ENCODE measurements at places on chromosomes 4 and X. TPM values are rescaled to one million over a fixed set of nuclear protein-coding genes. Genes with fewer than 3 reads are reported as not detected.

Gene DNAAF6
- total RNA-seq = not detected

Gene JADE1
- 37.3 TPM for total RNA-seq

Gene MAGEA11
- total RNA-seq = not detected

DNA sequence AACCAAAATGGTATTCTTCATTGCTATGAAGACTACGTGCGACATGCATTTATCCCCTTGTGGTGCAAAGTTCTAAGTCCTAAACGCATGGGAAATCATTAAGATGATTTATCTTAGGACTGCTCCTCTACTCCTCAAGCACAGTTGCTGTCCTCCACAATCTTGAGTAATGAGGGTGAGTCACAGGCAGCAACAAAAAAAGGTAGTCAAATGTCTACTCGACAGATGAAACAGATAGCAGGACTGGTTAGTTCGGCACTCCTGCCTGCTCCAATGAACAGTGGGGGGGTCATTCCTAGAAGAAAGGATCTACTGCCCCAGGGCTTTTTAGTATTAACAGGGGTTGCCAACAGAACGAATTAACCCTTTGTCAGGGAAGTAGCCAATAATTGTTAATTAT is 233.7 kb upstream of the FGF13 start:
- H3K4me1 ChIP-seq = peaks cover 5% of the 10 kb centered on the region
- peak; percentile 9 for DNase-seq
- peaks cover 24% of the 10 kb centered on the region for H3K36me3 ChIP-seq
- no peaks in the 10 kb centered on the region for H3K27me3 ChIP-seq
- H3K4me3 ChIP-seq = no peak overlapping the region

Gene LAMTOR3
- total RNA-seq = 40.1 TPM

- no peak overlapping the region for H3K4me3 ChIP-seq
- no peak for DNase-seq
- H3K4me1 ChIP-seq = no peaks in the 10 kb centered on the region
- H3K27ac ChIP-seq = no peak overlapping the region
- no peaks in the 10 kb centered on the region for H3K36me3 ChIP-seq
These were observed 42.7 kb upstream of the CITED1 start for GRCh38 chrX:72348247-72348979.

Gene LNX1
- 2.5 TPM for total RNA-seq

- peaks cover 11% of the 10 kb centered on the region for H3K4me1 ChIP-seq
- H3K36me3 ChIP-seq = no peaks in the 10 kb centered on the region
- DNase-seq = no peak
- no peak within 1 kb of the TSS for H3K27ac ChIP-seq
- no peak within 1 kb of the TSS for H3K4me3 ChIP-seq
These were observed at the start of gene RBM46 for GRCh38 chr4:154781126-154781982. Gene RBM46, plus strand, starts transcription at chr4:154781272. Its CDS starts 15,481 bp downstream, at chr4:154796753.

- H3K4me1 ChIP-seq = peaks cover 10% of the 10 kb centered on the region
- DNase-seq = no peak
These were observed 19.2 kb downstream of the TRIM2 start for GRCh38 chr4:153223427-153223801.

DNA sequence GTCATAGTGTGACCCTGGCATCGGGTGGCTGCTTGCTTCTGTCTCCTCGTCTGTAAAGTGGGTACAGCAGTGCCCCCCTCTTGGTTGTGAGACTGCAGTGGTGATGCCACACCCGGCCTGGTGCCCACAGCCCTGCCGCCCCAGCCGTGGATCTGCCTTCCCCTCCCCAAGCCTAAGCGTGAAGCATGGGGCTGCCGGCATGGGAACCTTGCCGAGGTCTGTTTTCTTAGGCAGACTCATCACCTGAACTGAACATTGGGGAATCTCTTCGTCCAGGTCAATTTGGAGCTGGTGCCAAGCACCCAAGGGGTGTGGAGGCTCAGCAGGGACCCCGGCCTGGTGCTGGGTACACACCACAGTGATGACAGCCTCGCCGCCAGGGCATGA is 108.4 kb downstream of the PSAPL1 start:
- peaks cover 5% of the 10 kb centered on the region for H3K27me3 ChIP-seq
- no peak for DNase-seq
- H3K4me1 ChIP-seq = no peaks in the 10 kb centered on the region
- H3K36me3 ChIP-seq = no peaks in the 10 kb centered on the region

Gene SHOX
- not detected for total RNA-seq

GRCh38 chr4:24979554-24979953 is 51.2 kb downstream of the LGI2 start:
- no peak overlapping the region for H3K27ac ChIP-seq
- H3K4me1 ChIP-seq = no peaks in the 10 kb centered on the region
- H3K4me3 ChIP-seq = no peak overlapping the region
- no peaks in the 10 kb centered on the region for H3K36me3 ChIP-seq
- H3K27me3 ChIP-seq = no peaks in the 10 kb centered on the region
- DNase-seq = no peak

Gene JCHAIN
- total RNA-seq = 0.27 TPM

Gene MAGEA2B
- 40.7 TPM for total RNA-seq

GRCh38 chr4:147847751-147848590 is 116.1 kb downstream of the ARHGAP10 start:
- no peaks in the 10 kb centered on the region for H3K27me3 ChIP-seq
- no peak for DNase-seq
- H3K36me3 ChIP-seq = no peaks in the 10 kb centered on the region
- no peak overlapping the region for H3K4me3 ChIP-seq
- no peaks in the 10 kb centered on the region for H3K4me1 ChIP-seq
- no peak overlapping the region for H3K27ac ChIP-seq

DNA sequence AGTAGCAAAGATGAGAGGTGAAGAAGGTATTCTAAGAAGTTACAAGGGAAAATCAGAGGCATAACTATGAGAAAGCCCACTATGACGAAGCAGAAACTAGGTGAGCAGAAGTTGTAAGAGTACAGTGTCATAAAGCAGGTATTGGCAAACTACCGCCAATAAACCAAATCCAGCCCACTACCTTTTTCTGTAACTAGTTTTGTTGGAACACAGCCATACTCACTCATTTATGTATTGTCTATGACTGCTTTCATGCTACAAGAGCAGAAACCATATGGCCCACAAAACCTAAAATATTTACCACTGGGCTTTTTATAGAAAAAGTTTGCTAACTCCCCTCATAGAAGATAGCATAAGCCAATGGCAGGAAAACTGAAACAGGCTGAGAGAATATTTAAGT is 31.8 kb upstream of the ZCCHC13 start:
- no peak for DNase-seq
- no peaks in the 10 kb centered on the region for H3K27me3 ChIP-seq
- H3K4me1 ChIP-seq = no peaks in the 10 kb centered on the region

DNA sequence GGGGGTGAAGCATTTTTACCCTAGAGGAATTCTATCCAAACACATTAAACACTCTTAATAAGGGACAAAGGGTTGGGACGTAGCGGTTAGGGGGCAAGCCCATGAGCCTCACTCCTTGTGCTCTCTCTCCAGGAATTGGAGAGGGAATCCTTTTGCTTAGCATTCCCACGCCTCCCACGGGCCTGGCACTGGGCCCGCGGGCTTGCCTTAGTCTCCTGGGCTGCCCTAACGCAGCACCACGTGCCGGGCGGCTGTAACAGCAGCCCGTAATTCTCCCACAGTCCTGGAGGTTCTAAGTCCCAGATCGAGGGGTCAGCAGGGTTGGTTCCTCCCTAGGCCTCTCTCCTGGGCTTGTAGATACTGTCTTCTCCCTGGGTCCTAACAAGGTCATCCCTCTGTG is 67.5 kb downstream of the TBL1X start:
- no peak for DNase-seq
- peaks cover 16% of the 10 kb centered on the region for H3K4me1 ChIP-seq
- H3K27ac ChIP-seq = no peak overlapping the region
- H3K36me3 ChIP-seq = peaks cover 8% of the 10 kb centered on the region
- H3K4me3 ChIP-seq = no peak overlapping the region

Gene FGFBP2
- total RNA-seq = not detected

Gene NDNF
- not detected for total RNA-seq

Gene PCDH18
- total RNA-seq = 0.09 TPM

DNA sequence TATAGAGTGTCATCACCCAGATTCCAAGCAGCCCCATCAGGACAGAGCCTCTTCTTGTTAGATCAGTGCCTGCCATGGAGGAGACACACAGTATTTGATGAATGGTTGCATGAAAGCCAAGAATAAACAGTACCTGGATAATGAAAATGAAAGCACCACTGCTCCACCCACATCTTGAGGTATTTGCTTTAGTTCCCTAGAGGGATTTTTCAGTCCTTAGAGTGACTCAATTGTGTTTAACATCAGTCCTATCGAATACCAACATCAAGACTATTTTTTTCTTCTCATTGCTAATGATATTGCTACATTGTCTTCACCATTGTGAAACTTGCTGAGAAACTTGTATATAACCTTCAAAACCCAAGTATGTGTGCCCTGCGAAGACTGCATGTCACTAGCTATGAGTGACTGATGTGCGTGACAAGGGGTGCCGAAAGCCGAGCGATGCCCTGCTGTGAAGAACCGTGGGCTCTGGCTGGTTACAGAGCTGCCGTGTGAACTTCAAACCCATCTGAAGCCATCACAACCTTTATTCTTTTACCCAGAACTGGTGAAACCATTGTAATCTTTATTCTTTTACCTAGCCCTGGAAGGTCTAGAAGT is 211.3 kb upstream of the FAT1 start:
- no peaks in the 10 kb centered on the region for H3K36me3 ChIP-seq
- no peak overlapping the region for H3K4me3 ChIP-seq
- H3K27ac ChIP-seq = no peak overlapping the region
- H3K27me3 ChIP-seq = no peaks in the 10 kb centered on the region

- H3K36me3 ChIP-seq = no peaks in the 10 kb centered on the region
- H3K27ac ChIP-seq = no peak overlapping the region
- DNase-seq = no peak
These were observed 892.1 kb upstream of the EPHA5 start for GRCh38 chr4:66562276-66562806.

DNA sequence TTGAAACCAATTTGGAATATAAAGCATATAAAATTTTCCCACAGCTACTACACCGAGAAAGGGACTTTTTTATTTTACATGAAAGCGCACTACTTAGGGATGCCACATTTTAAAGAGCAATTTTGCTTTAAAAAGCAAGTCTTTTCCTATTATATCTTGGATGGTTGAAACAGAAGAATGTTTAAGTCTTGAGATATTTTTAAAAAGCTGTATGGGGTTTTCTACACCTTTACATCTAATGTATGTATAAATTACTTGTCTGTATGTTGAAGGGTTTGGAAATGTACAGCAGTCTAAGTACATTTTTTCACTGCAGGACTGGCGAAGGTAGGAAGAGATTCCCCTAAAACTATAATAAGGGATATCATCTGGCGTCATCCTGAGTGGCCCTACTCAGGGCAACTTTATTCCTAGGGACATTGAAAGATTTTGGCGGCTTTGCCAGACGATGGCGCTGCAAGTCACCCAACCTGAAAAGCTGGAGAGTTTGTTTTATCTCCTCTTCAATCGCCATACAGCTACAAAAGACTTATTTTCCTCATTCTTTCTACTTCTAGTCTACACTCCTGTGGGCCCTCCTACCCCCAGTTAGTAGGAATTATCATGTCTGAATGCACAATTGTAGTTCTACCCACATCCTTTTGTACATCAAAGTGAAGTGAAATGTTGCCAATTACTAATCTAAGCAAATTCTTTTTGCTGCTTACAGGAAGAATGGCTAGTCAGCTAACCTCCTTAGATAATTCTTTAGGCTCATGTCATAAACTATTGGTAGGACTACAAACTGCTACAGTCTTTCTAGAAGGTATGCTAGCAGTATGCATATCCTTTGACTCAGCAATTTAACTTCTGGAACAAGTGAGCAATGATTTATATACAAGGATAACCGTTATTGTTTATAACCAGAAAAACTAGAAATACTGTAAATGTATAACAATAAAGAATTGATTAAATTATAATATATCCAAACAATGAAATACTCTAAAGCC is 782 bp upstream of the NEK1 start:
- peaks cover 5% of the 10 kb centered on the region for H3K36me3 ChIP-seq
- peak; percentile 31 for DNase-seq
- peak overlapping the region; percentile 64 for H3K27ac ChIP-seq
- peaks cover 27% of the 10 kb centered on the region for H3K4me1 ChIP-seq

GRCh38 chrX:150164971-150165600 is 198.0 kb upstream of the MAMLD1 start:
- no peak overlapping the region for H3K4me3 ChIP-seq
- H3K36me3 ChIP-seq = no peaks in the 10 kb centered on the region
- DNase-seq = no peak
- H3K4me1 ChIP-seq = no peaks in the 10 kb centered on the region

Gene ESX1
- not detected for total RNA-seq

- H3K36me3 ChIP-seq = no peaks in the 10 kb centered on the region
- H3K4me1 ChIP-seq = peaks cover 8% of the 10 kb centered on the region
- DNase-seq = no peak
- H3K4me3 ChIP-seq = no peak overlapping the region
These were observed 2.0 kb upstream of the SOD3 start for GRCh38 chr4:24793219-24794005.

- H3K27ac ChIP-seq = no peak overlapping the region
- H3K4me1 ChIP-seq = no peaks in the 10 kb centered on the region
- no peak for DNase-seq
- peaks cover 95% of the 10 kb centered on the region for H3K36me3 ChIP-seq
- H3K4me3 ChIP-seq = no peak overlapping the region
These were observed 115.0 kb downstream of the HUWE1 start for GRCh38 chrX:53571494-53571893.

Gene ARHGAP6
- 55.0 TPM for total RNA-seq

DNA sequence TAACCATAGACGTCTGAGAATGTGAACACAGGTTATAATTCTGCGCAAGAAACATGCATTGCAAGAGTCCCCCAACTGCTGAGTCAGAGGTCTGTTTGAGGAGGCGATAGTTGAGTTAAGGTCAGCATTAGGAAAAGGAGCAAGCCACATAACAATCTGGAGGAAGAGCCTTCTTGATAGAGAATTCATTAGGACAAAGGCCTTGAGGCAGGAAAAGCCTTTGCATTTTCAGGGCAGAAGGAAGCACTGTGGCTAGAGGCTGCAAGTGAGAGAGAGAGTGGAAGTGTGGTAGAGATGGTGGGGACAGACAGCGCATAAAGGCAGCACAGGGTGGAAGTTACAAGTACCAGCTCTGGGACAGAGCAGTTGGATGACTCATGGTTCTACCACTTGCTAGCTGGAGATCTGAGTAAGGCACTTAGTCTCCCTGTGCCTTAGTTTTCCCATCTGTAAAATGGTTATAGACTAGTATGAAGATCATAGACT is 125.8 kb upstream of the LNX1 start:
- H3K27ac ChIP-seq = no peak overlapping the region
- no peaks in the 10 kb centered on the region for H3K27me3 ChIP-seq
- no peaks in the 10 kb centered on the region for H3K36me3 ChIP-seq
- DNase-seq = no peak
- H3K4me1 ChIP-seq = no peaks in the 10 kb centered on the region

Gene KIT
- total RNA-seq = 1.1 TPM

Gene IGFBP7
- 0.29 TPM for total RNA-seq

- H3K27ac ChIP-seq = peak overlapping the region; percentile 55
- H3K4me3 ChIP-seq = no peak overlapping the region
- H3K27me3 ChIP-seq = no peaks in the 10 kb centered on the region
- H3K36me3 ChIP-seq = no peaks in the 10 kb centered on the region
These were observed 66.0 kb upstream of the C4orf54 start for GRCh38 chr4:99723612-99724011.

Gene IQSEC2
- total RNA-seq = 35.9 TPM
